ENCODE measurements at places on chromosomes 11 and 22. TPM values are rescaled to one million over a fixed set of nuclear protein-coding genes. Genes with fewer than 3 reads are reported as not detected.

Gene TPP1
- total RNA-seq: 202 TPM

Gene CD3D
- total RNA-seq: 3.3 TPM

- no peak for DNase-seq
Measured at GRCh38 chr11:77747381-77747969, 73.0 kb downstream of the RSF1 start.

GRCh38 chr11:124756033-124756752 is 4.1 kb upstream of the VSIG2 start:
- DNase-seq: no peak

DNA sequence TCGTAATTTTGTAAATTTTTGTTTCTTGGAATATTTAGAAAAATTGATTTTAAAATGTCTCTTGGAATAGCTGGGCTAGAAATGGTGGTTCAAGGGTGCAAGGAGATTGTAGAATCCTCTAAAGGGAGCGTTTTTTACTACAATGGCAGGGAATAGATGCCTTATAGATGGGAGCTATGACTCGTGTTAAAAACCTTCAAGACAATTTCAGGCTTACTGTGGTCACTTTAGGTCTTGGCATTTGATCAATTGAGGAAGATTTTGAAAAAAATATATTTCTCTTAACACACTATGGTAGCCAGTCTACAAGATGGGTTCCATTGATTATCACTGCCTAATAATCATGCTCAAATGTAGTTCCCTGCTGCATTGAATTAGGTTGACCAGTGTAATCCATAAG is 25.0 kb downstream of the METTL15 start:
- no peak for DNase-seq

All from left lung (tissue), 14 donors.